Colonic mucosa (tissue), 4 donors: ENCODE measurements at places on chromosomes 12 and 14. TPM values are rescaled to one million over a fixed set of nuclear protein-coding genes. Genes with fewer than 3 reads are reported as not detected.

DNA sequence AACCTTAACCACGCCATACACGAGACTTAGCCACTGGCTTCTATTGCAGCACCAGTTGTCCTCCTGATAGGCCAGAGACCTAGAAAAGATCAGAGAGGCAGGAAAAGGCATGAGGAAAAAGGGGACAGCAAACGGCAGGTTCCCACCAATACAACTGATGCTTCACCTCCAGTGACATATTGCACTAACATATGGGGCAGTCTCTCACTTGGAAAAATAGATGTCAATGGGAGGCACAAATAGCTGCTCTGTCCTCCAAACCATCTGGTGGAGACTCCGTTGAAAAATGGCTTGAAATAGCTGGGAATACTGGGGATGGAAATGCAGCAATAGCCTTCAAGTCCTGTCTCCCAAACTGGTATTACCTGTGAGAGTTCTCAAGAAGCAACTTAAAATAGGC is 20.3 kb downstream of the SLC8A3 start:
- DNase-seq = no peak

GRCh38 chr14:103576371-103577024 is 13.7 kb downstream of the COA8 start:
- peak; percentile 97 for DNase-seq

Gene SIRT4
- total RNA-seq = 1.6 TPM

Gene OASL
- total RNA-seq = 7.0 TPM

GRCh38 chr12:93852173-93852591 is 175.0 kb downstream of the CRADD start:
- DNase-seq = no peak

- no peak for DNase-seq
Measured at GRCh38 chr14:57508756-57509155, 15.1 kb upstream of the CCDC198 start.

GRCh38 chr14:24816011-24816928 is 182.3 kb upstream of the GZMB start:
- peak; percentile 70 for DNase-seq

Gene ALX1
- total RNA-seq = not detected

Gene MUCL1
- not detected for total RNA-seq

GRCh38 chr12:113609692-113610469 is 138.2 kb upstream of the LHX5 start:
- no peak for DNase-seq

GRCh38 chr12:120064054-120064940 is 52.3 kb downstream of the RAB35 start:
- DNase-seq = no peak

Gene RERG
- 0.84 TPM for total RNA-seq

Gene ABCD2
- 0.19 TPM for total RNA-seq

DNA sequence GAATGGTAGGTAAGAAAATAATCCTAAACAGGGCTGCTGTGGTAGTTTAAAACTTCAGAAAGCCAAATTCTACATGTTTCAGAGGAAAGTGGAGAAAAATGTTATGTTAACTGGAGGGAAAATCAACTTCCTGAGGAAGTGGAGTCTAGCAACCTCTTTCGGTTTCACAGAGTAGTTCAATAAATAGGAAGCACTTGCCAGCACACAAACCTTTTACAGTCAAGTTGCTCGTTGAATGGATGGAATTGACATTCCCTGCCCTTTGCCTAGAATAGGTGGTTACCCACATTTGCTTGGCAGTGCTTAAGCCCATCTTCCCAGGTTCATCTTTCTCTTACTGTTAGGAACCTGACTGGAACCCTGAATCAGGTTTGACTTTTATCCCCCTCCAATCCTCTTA is 15.9 kb downstream of the ANKRD13A start:
- DNase-seq = no peak

- no peak for DNase-seq
Measured at GRCh38 chr12:107679336-107679735, 6.3 kb upstream of the PWP1 start.

Gene INTS13
- 15.8 TPM for total RNA-seq

DNA sequence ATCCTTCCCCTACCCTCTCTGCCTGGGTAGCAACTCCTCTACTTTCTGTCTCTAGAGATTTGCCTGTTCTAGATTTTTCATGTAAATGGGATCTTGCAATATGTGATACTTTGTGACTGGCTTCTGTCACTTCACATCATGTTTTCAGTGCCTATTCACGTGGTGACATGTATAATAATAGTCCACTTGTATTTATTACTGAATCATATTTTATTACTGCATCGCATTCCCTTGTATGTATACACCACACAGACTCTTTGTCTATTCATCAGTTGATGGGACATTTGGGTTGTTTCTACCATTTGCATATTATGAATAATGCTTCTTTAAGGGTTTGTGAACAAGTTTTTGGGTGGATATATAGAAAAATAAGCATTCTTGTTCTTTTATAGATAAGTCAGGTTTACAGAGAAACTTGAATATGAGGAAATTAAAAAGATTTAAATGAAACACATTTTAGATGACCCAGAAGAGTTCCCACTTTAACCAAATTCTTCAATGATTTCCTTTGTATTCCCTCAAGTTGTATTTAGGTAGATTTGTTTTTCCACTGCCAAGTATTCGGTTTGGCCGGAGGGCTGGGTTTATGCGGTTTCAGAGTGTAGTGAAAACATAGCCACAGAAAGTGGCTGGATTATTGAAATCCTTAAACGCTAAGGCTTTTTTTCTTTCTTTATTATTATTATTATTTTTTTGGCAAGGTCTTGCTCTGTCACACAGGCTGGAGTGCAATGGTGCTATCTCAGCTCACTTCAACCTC is 178.7 kb upstream of the TMTC1 start:
- DNase-seq = no peak

DNA sequence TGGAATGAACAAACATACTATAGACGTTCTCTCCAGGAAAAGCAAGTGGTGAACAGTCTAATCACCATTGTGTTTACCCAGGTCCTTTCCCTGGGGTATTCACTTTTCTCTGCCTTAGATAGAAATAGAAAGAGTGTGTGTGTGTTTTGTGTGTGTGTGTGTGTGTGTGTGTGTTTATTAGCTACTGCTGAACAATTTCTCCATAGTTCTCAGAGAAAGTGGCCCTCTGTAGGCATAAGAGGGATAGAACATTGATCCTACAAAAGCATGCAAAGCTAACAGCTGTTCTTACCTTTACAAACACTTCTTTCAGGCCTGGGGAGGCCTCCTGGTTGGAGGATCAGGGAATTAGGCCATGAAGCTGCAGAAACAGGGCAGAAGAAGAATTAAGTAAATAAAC is 665.7 kb upstream of the TBX3 start:
- DNase-seq = no peak
